Large intestine (tissue), 12 donors: ENCODE measurements at places on chromosomes 12 and 14. TPM values are rescaled to one million over a fixed set of nuclear protein-coding genes. Genes with fewer than 3 reads are reported as not detected.

DNA sequence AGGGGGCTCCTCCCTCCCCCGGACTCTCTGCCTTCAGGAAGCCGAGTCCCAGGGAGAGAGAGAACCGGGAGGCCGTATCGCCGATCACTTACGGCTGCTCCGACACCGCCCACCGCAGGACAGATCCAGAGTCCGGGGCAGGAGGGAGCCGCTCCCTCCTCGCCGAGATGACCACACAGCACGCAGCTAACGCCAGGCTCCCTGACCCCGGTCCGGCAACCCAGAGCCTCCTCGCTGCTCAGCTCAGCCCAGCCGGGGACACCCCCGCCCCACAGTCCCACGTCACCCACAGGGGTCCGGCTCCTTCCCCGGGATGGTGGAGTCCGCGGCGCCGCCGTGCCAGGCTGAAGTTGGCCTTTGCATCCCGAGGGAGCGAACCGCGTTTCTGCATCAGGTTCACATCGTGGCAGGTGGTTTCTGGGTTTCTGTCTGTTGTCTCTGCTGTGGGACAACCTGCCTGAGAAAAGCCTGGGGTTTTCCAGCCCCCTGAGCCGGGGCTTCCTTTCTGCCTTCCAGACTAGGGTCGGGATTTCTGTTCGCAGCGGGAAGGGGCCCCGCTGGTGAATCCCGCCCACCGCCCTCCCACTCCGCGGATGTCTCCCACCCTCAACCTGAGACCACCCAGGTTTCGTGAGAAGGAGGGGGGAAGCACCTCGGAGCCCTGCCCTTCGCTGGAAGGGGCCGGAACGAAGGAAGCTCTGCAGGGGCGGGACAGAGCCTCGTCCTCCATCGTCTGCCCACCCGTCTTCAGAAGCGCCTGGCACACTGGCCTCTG lies 61.2 kb downstream of the NOC4L start:
- peaks cover 2% of the 10 kb centered on the region for H3K4me1 ChIP-seq
- no peak for DNase-seq
- no peak overlapping the region for H3K27ac ChIP-seq
- H3K4me3 ChIP-seq: no peak overlapping the region
- peaks cover 44% of the 10 kb centered on the region for H3K27me3 ChIP-seq

DNA sequence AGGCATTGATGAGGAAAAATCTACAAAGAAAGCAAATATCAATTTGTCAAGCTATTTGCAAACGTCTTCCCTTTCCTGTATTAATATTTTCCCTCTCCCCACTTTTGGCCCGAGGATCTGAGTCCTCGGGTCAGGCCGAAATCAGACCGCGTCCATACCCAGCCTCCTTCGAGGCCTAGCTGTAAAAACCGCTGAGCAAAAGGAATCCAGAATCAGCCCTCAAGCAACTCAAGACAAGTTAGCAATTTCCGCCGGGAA lies 353 bp upstream of the MAPK1IP1L start:
- H3K4me1 ChIP-seq: peaks cover 10% of the 10 kb centered on the region
- H3K36me3 ChIP-seq: peaks cover 7% of the 10 kb centered on the region
- H3K4me3 ChIP-seq: peak overlapping the region; percentile 52
- peak overlapping the region; percentile 100 for H3K27ac ChIP-seq

The DBX2 gene
- polyA plus RNA-seq: 0.01 TPM

DNA sequence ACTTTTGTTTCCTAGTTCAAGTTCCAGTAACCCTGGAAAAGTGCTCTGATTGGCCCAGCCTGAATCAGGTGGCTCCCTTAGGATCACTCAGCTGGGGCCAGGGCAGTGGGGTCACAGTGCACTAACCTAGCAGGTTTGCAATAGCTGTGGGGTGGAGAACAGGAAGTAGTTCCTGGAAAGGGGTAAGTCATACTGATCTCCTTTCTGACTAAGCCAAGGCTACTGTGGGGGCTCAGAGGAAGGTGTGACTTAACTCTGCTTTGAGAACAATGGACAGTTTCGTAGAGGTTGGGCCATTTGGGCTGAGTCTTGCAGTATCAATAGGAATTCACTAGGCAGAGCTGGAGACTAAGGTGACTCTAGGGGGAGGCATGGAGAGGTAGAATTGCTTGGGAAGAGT lies 89.4 kb downstream of the KIF26A start:
- peaks cover 2% of the 10 kb centered on the region for H3K27me3 ChIP-seq
- H3K36me3 ChIP-seq: no peaks in the 10 kb centered on the region
- no peak overlapping the region for H3K27ac ChIP-seq
- no peak overlapping the region for H3K4me3 ChIP-seq
- DNase-seq: no peak

DNA sequence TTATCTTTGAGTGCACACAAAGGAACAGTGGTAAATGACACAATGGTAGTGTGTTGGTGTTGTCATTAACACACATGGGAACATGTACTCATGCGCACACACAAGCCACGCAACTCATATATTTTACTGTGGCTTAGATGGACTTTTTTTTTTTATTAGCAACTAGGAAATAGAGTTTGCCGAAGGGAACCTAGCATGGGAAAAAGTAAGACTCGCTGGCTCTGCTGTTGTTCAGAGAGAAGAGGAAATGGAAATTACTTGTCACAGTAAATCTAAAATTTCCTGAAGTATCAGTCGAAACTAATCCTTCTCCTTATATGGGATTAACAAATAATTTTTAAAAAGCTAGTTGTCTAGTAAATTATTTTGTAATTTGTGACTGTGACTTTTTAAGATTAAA lies 33.7 kb upstream of the IL22 start:
- H3K4me3 ChIP-seq: no peak overlapping the region
- no peaks in the 10 kb centered on the region for H3K36me3 ChIP-seq
- H3K27me3 ChIP-seq: no peaks in the 10 kb centered on the region

- no peaks in the 10 kb centered on the region for H3K36me3 ChIP-seq
- no peak overlapping the region for H3K27ac ChIP-seq
- no peaks in the 10 kb centered on the region for H3K4me1 ChIP-seq
- no peaks in the 10 kb centered on the region for H3K27me3 ChIP-seq
- H3K4me3 ChIP-seq: no peak overlapping the region
- DNase-seq: no peak
Observed at GRCh38 chr14:31508135-31508534, 20.3 kb upstream of the GPR33 start.

DNA sequence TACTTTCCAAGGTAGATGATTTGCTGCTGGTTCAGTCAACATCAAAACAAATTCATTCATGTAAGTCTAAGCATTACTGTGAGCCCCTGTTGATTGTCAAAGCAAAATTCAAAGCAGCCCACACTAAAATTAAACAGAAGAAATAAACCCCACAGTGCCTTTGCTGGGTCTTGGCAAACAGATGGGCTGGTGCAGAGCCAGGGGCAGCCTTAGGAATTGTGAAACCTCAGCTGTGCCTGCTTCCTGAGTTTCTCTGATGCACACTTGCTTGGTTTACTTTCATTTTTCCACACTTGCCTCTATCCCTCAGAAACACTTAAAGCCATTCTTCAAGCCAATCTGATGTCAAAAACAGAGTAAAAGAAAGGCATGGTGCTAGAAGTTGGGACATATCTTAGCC lies 6.6 kb upstream of the PLEKHG7 start:
- no peaks in the 10 kb centered on the region for H3K36me3 ChIP-seq
- no peaks in the 10 kb centered on the region for H3K4me1 ChIP-seq
- H3K27me3 ChIP-seq: no peaks in the 10 kb centered on the region

DNA sequence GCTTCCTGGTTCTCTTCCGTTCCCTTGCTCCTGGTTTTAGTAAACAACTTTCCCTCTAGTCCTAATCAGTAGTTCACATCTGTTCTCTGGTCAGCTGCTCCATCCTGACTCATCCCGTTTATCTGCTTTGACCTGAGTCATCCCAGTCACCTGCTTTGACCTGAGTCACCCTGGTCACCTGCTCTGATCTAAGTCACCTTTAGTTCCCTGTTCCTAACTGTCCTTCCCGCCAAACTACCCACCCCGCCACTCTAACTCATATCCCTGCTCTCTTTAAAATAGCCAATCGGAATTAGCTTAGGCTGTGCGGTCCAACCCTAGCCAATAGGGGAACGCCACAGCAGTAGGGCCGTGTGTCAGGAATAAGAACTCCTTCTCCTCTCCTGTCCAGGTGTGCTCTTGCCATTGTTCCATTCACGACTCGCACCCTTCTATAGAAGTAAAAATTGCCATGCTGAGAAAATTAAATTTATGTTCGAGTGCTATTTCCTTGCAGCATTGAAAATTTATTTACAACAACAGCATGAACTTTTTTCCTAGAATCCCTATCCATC lies 3.1 kb upstream of the ANKRD33 start:
- H3K27me3 ChIP-seq: no peaks in the 10 kb centered on the region
- H3K27ac ChIP-seq: no peak overlapping the region
- peaks cover 6% of the 10 kb centered on the region for H3K4me1 ChIP-seq
- no peaks in the 10 kb centered on the region for H3K36me3 ChIP-seq

- H3K27ac ChIP-seq: no peak overlapping the region
- H3K4me1 ChIP-seq: peaks cover 4% of the 10 kb centered on the region
- H3K27me3 ChIP-seq: no peaks in the 10 kb centered on the region
- DNase-seq: no peak
- no peak overlapping the region for H3K4me3 ChIP-seq
- no peaks in the 10 kb centered on the region for H3K36me3 ChIP-seq
Observed at GRCh38 chr14:92600318-92601053, 86.9 kb downstream of the RIN3 start.

DNA sequence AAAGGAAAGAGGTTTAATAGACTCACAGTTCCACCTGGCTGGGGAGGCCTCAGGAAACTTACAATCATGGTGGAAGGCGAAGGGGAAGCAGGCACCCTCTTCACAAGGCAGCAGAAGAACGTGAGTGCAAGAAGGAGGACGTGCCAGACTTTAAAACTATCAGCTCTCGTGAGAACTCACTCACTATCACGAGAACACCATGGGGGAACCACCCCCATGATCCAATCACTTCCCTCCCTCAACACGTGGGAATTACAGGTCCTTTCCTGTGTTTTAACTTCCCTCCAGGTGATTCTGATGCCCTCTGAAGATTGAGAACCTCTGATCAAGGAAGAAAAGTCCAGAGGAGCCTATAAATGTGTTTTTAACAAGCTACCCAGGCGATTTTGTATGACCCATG lies 358.7 kb downstream of the MED13L start:
- H3K4me1 ChIP-seq: no peaks in the 10 kb centered on the region
- no peak overlapping the region for H3K4me3 ChIP-seq
- H3K27ac ChIP-seq: no peak overlapping the region

DNA sequence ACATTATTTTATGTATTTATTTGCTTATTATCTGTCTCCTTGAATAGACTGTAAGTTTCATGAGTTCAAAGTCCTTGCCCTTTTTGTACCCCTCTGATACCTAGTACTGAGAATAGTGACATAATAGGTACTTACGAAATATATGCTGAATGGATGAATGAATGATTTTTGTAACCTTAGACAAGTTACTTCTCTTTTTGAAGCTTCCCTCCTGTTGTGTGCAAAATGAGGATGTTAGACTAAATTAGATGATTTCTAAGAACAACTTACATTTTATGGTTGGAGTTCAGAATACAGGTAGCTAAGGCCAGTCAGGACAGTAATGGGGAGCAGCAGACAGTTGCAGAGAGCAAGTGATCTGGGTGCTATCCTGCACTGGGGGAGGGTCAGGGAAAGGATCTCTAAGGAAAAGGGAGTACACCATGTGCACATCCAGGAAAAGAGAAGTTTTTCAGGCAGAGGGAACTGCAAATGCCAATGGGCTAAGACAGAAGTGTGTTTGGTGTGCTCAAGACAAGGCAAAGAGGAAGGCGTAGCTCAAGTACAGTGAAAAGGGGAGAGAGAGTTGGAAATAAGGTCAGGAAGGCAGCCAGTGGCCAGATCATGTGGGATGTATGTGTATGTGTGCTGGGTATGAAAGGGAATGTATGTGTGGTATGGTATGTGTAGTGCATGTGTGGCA lies 59.4 kb upstream of the AMIGO2 start:
- DNase-seq: peak; percentile 57
- no peaks in the 10 kb centered on the region for H3K36me3 ChIP-seq
- no peak overlapping the region for H3K27ac ChIP-seq
- no peaks in the 10 kb centered on the region for H3K27me3 ChIP-seq

DNA sequence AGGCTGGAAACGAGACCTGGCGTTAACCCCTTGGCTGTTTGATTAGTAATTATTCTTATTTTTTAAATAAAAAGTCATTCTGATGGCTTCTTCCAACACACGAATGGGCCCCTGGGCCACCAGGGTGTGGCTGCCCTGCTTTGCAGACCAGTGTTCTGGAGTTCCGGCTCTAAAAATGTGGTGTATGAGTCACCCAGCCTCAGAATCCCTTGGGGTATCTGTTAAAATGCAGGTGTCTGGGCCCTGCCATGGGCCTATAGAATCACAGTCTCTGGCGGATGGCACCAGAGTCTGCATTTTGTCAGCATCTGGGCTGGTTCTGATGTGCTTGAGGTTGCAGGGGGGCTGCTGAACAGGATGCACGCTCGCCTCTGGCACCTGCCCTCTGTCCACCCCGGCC lies 2.5 kb upstream of the PSMC1 start:
- peaks cover 5% of the 10 kb centered on the region for H3K4me1 ChIP-seq
- no peak overlapping the region for H3K4me3 ChIP-seq
- peaks cover 16% of the 10 kb centered on the region for H3K27me3 ChIP-seq
- no peak overlapping the region for H3K27ac ChIP-seq

The CCNK gene
- polyA plus RNA-seq: 43.3 TPM

DNA sequence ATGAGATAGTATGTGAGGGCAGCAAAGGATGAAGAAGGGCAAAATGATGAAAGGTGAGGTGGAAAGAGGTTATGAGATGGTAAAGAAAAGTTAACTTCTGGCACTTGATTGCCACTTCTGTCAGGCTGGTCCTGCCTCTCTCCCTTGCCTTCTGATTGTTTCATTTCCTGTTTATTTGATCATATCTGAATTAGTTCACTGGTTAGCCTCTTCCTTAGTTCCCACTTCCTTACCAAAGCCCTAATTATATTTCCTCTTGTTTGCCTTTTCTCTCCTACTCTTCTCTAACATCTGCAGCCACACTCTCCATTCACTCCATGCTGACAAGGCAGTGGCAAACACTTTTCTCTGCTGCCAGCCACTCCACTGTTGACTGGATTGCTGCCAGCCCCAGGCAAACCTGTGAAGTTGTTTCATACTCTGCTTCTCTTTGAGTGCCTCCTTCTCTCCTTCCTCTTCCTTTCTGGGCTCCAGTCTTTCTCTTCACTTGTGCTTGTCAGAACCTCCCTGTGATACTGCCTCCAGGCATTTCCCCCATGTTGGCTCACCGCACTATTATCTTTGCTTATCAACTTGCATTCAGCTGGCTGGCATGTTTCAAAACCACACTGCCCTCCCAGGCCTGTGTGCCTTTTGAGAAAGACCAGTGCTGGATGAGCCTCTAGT lies 8.1 kb downstream of the PNP start:
- peaks cover 53% of the 10 kb centered on the region for H3K36me3 ChIP-seq
- no peak overlapping the region for H3K4me3 ChIP-seq
- peaks cover 16% of the 10 kb centered on the region for H3K4me1 ChIP-seq
- no peak for DNase-seq
- H3K27me3 ChIP-seq: no peaks in the 10 kb centered on the region
